Naive thymus-derived CD4-positive, alpha-beta T cell (primary cell): ENCODE measurements at places on chromosomes 13 and 19. TPM values are rescaled to one million over a fixed set of nuclear protein-coding genes. Genes with fewer than 3 reads are reported as not detected.

The CYP4F8 gene
- total RNA-seq = not detected

The PTOV1 gene
- 163 TPM for total RNA-seq

The LILRB4 gene
- total RNA-seq = 1.8 TPM

The PRODH2 gene
- not detected for total RNA-seq

The EDNRB gene
- not detected in 2 replicates for total RNA-seq

The TMEM238 gene
- 13.6 TPM for total RNA-seq

The CD33 gene
- 5.0 TPM for total RNA-seq

The PSG11 gene
- total RNA-seq = not detected

The ZNF414 gene
- total RNA-seq = 36.0 and 41.7 TPM in 2 replicates

The CGB5 gene
- not detected in 2 replicates for total RNA-seq

The PRSS57 gene
- total RNA-seq = not detected in 2 replicates

The DAND5 gene
- total RNA-seq = not detected

The CILP2 gene
- total RNA-seq = 0.46 TPM

The PCDH20 gene
- not detected for total RNA-seq

The KCTD15 gene
- 2.5 TPM for total RNA-seq

The ZNF222 gene
- total RNA-seq = 3.3 TPM

The ZNF582 gene
- total RNA-seq = 7.6 TPM

The FGF14 gene
- not detected in 2 replicates for total RNA-seq

The ZNF813 gene
- total RNA-seq = 2.5 TPM
